ENCODE measurements at places on chromosomes 3 and 15.

DNA sequence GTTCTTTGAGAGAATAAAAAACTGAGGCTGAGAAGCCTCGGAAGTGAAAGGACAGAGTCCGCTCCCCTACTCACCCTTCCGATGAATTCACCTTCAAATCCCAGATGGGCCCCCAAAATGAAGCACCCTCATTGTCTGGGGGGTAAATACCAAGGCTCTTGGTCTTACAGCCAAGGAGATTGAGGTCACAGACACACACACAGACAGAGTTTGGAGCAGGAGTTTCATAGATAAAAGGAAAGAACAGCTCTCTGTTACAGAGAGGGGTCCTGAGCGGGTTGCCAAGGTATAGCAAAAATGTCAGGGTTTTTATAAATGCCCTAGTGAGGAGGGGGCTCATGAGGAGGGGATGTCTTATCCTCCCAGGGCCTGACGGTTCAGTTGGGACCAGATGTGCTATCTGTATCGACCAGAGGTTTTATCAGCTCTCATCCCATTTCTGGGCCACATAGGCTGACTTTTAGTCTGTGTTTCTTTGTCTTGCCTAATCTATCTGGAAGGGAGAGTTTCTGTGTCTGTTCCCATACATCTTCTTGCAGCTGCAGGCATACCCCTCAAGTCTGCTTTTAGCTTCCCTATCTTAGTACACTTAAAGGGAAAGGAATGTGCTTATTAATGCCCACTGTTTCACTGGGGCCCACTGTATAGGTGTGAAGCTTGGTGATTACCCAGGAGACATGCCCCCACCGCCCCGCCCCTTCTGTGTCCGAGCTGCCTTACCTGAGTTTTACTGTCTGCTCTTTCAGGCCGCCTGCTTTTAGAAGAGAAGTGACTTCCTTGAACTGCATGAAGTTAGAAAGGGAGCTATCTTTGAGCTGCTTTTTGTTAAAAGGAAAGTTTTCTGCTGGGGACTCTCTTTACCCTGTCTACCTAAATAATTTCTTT is 66.8 kb upstream of the ATP11B start:
- no peak for DNase-seq

- DNase-seq: no peak
Measured at GRCh38 chr15:59266028-59266427, 59.4 kb downstream of the LDHAL6B start.

GRCh38 chr3:42014921-42015533 is 53.1 kb upstream of the ULK4 start:
- DNase-seq: no peak

DNA sequence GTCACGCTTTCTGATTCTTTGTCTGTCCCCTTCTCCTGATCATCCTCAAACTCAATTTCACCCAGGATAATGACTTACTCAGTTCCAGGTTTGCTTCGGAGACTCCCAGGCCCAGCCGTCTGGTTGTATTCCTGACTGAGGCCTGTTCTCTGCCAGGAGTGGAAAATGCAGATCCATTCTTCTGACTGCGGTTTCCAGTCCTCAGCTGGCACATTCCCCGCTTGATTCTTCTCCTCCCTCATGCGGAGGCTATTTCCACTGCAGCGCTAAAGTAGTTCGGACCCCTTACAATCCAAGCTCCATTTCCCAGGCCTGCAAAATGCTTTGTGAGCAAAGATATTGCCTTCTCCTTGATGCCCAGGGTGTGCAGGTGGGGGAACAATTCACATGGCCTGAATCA is 47.2 kb upstream of the GALNT15 start:
- DNase-seq: no peak

DNA sequence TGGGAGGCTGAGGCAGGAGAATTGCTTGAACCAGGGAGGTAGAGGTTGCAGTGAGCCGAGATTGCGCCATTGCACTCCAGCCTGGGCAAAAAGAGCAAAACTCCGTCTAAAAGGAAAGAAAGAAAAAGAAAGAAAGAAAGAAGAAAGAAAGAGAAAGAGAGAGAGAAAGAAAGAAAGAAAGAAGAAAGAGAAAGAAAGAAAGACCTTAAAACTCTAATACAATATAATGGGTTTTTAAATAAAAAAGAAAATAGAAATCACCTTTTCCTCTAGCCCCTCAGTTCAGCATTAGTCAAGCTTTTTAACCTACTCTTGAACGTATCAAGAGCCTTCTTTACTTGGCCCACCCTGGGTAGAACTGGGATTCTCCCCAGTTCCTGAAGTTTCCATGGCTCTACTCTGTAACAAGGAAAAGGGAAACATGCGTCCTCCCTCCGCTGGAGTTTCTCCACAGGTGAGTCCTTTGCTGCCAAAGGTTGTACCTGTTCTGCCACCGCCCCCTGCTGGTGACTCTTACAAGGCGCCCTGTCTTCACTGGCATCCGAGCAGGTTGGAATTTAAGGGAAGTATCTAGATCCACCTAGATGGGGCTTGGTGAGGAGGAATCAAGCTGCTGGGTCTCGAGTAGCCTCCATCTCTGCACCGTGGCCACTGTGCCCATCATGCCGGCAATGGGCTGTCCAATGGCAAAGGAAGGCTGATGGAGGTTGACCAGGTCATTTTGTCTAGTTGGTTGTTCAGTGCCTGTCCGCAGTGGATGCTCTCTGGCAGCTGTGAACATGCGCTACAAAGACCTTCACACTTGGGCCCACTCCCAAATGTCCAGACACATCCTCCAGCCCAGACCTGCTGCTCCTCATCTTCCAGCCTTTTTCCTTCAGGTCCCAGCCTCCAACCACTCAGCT is 20.6 kb upstream of the EPHB3 start:
- peak; percentile 43 for DNase-seq

DNA sequence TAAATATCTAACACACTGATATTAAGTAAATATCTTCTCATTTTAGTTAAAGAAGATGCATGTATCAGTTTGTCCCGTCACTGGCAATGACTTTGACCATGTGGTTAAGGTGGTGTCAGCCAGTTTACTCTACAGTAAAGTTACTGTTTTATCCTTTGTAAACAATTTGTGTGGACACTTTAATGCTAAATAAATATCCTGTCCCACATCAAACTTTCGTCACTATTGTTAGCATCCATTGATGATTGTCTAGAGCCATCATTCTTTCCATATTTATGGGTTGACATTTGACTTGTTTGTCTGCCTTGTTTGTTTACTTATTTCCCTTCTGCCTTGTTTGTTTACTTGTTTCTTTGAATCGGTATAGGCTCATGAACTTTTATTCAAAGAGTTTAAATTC is 11.0 kb upstream of the GPD1L start:
- no peak for DNase-seq

GRCh38 chr3:165339753-165340152 is 143.6 kb upstream of the SLITRK3 start:
- no peak for DNase-seq

- DNase-seq: no peak
Measured at GRCh38 chr3:32989171-32989570, 37.7 kb downstream of the CCR4 start.

DNA sequence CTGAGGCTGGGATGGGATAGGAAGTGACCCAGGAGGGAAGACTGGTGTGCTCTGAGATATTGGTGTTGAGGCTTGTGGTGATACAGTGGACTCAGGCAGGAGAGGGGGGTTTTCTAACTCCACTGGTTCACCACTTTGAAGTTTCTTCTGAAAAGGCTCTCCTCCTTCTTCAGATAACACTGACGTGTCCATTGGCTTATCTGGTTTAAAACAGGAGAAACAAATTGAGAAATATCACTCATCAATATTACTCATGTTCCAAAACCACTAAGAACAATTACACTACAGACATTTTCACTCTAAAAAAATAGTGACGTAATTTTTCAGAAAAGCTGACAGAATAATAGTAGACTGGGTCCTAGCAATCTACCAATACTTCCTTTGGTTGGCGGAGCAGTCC is 23.1 kb downstream of the TP53BP1 start:
- DNase-seq: no peak

DNA sequence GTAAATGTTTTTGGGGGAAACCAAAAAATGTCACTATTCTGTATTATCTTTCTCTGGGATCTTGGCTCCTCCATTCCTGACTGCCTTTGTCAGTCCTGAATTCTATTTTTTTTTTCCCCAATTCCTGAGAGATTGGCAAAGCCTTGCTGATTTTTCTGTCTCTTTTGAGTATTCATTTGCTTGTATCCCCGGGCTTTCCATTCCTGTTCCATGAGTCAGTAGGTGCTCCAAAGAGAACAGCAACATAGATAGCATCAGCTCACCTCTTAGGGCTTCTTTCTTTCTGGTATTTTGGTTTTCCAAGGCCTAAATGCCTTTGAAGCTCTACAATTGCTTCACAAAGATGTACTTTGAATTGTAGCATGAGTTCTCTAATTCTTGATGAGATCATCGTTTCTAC is 271.7 kb upstream of the LRRC3B start:
- no peak for DNase-seq

DNA sequence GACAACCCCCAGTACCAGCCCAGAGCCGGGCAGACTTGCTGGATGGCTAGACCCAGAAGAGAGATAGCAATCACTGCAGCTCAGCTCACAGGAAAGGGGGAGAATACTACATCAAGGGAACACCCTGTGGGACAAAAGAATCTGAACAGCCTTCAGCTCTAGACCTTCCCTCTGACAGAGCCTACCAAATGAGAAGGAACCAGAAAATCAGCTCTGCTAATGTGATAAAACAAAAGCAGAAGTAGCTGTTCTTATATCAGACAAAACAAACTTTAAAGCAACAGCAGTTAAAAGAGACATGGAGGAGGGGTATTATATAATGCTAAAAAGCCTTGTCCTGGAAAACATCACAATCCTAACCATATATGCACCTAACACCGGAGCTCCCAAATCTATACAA is 283.3 kb downstream of the KLF13 start:
- DNase-seq: no peak

DNA sequence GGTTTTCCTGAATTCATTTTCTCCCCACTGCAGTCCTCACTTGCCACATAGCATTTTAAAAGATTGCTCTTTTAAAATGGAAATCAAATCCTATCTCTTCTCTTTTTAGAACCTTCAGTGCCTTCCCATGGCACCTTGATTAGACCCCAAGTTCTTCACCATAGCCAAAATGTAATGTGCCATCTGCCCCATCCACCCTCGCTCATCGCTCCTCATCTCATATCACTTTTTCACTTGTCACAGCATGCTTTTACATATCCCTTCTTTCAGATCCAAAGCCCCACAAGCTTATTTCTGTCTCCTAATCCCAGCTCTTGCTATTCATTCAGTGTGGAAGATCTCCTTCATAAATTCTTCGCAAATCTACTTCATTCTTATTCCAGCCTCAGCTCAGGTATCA is 161.7 kb downstream of the CD47 start:
- no peak for DNase-seq

- no peak for DNase-seq
Measured at GRCh38 chr15:76196269-76197231, 114.7 kb downstream of the ETFA start.

- DNase-seq: peak; percentile 8
Measured at GRCh38 chr3:114809668-114810413, 337.2 kb downstream of the ZBTB20 start.

- DNase-seq: no peak
Measured at GRCh38 chr15:84908564-84908963, 24.1 kb downstream of the SLC28A1 start.

- no peak for DNase-seq
Measured at GRCh38 chr15:27094235-27094634, 123.3 kb downstream of the GABRG3 start.

- no peak for DNase-seq
Measured at GRCh38 chr15:39583596-39584265, 2.9 kb downstream of the THBS1 start.

DNA sequence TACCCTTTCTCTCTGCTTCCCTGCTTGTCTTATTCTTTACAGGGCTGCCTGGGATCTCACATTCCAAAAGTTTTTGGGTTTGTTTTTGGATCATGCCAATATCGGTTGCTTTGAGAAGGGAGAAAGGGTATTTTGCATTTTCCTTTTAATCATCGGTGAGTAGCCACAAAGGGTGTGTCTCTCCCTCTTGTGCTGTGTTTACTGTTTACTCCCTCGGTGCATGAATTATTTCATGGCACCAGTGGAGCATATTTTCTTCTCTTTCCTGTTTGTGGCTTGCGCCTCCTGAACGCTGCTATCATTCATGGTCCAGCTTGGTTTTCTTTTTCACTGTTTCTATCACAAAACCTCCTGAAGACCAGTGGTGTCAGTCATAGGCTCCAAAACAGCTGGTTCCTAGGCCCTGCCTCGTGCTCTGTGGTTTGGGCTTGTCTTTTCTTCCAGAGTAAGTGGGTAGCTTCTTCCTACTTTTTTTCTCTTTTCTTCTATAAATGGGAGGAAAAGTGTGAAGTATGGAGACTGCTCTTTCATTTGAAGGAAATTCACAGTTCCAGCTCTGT is 54.9 kb downstream of the IGF1R start:
- DNase-seq: no peak

DNA sequence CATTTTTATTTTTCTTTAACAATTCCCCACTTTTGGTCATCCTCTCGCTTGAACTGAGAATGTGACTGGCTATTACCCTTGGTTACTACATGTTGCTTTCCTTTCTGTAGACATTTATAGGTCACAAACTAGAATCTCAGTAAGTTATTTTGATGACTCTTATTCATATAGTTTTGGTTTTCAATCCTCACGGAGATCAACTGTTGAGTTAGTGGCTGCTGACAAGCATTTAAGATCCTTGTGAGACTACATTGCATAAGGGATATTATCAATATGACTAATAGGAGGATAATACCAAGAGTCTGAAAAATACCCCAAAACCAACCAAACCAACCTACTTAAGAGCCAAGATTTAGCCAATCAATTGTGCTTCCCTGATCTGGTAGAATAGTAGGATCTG is 16.3 kb downstream of the CCR3 start:
- DNase-seq: no peak

GRCh38 chr15:32889214-32889613 is 171.4 kb downstream of the GREM1 start:
- no peak for DNase-seq

Data from stimulated activated naive B cell treated with anti-CD40 and anti-IgM and Interleukin-4, amounts not matched to agents 10 μg/mL and 1 μg/mL and 100 μg/mL, for 72 hours (primary cell).